Stomach (tissue), 19 donors: ENCODE measurements at places on chromosomes 2 and 18. TPM values are rescaled to one million over a fixed set of nuclear protein-coding genes. Genes with fewer than 3 reads are reported as not detected.

DNA sequence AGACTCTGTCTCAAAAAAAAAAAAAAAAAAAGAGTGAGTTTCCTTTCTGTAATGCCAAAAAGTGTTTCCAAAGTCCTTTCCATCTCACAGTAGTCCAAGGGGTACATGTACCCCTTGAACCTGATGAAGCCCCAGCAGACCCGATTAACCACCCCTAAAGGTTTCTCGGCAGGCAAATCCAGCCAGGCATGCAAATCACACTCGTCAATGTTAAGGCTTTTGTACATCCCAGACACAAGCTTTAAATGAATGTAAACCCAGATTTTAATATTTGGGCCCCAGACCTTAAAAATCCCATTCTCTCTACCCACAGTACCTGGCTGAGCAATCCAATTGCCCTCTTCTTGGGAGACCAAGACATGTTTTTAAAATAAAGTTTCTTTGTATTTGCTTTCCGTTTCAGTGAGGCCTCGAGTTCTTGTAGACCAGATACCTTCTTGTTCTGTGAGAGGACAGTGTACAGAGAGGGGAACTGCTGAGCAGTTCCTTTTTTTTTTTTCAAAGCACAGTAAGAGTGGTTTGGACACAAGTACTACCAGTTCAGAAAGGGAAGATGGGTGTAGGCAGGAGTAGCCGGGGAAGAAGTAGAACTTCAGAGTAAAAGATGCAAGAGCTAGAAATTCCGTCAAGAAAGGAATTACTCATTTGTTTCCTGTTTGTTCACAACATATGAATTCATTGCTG, at the start of gene NLRC4:
Gene NLRC4, minus strand, starts transcription at position 465 of the 684 bp plus-strand sequence. CDS start 8,111 bp downstream, outside the sequence.
- DNase-seq: no peak
- peak within 1 kb of the TSS; percentile 76 for H3K27ac ChIP-seq
- H3K27me3 ChIP-seq: no peaks in the 10 kb centered on the region
- H3K36me3 ChIP-seq: no peaks in the 10 kb centered on the region

GRCh38 chr2:83186105-83186760, 1272.8 kb downstream of the SUCLG1 start:
- H3K36me3 ChIP-seq: no peaks in the 10 kb centered on the region
- DNase-seq: no peak
- H3K4me1 ChIP-seq: no peaks in the 10 kb centered on the region
- H3K27ac ChIP-seq: no peak overlapping the region
- H3K4me3 ChIP-seq: no peak overlapping the region
- no peaks in the 10 kb centered on the region for H3K27me3 ChIP-seq

GRCh38 chr2:222238072-222238471, 60.7 kb downstream of the PAX3 start:
- no peaks in the 10 kb centered on the region for H3K4me1 ChIP-seq
- H3K27me3 ChIP-seq: peaks cover 47% of the 10 kb centered on the region

- H3K4me1 ChIP-seq: no peaks in the 10 kb centered on the region
- no peaks in the 10 kb centered on the region for H3K36me3 ChIP-seq
- no peak overlapping the region for H3K4me3 ChIP-seq
- H3K27me3 ChIP-seq: no peaks in the 10 kb centered on the region
- no peak overlapping the region for H3K27ac ChIP-seq
Measured at GRCh38 chr2:36383726-36384125, 28.1 kb downstream of the CRIM1 start.

- DNase-seq: no peak
- H3K4me1 ChIP-seq: no peaks in the 10 kb centered on the region
- H3K4me3 ChIP-seq: no peak overlapping the region
- H3K36me3 ChIP-seq: no peaks in the 10 kb centered on the region
- no peak overlapping the region for H3K27ac ChIP-seq
Measured at GRCh38 chr18:31513189-31513935, 15.4 kb downstream of the DSG2 start.

GRCh38 chr2:110152943-110153342, 37.3 kb upstream of the MALL start:
- no peak for DNase-seq
- H3K4me3 ChIP-seq: no peak overlapping the region
- H3K4me1 ChIP-seq: no peaks in the 10 kb centered on the region
- no peak overlapping the region for H3K27ac ChIP-seq

DNA sequence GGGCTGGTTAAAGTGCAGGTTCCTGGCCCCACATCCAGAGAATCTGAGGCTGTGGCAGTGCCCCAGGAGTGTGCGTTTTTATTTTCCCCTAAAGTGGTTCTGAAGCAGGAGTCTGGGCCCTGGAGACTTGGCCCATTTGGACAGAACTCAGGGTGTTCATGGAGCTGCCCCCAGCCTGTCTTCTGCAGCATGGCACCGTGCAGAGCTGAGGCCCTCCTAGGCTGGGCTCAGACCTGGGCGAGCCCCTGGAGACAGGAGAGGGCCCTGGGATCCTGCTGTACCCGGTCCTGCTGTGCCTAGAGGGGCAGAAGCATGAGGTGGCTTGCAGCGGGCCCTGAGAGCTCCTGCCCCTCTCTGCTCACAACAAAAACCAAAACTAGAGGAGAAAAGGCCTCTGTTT, 58.8 kb upstream of the B3GNT7 start:
- H3K4me3 ChIP-seq: no peak overlapping the region
- peaks cover 66% of the 10 kb centered on the region for H3K36me3 ChIP-seq
- H3K27me3 ChIP-seq: no peaks in the 10 kb centered on the region
- DNase-seq: no peak
- H3K27ac ChIP-seq: no peak overlapping the region

DNA sequence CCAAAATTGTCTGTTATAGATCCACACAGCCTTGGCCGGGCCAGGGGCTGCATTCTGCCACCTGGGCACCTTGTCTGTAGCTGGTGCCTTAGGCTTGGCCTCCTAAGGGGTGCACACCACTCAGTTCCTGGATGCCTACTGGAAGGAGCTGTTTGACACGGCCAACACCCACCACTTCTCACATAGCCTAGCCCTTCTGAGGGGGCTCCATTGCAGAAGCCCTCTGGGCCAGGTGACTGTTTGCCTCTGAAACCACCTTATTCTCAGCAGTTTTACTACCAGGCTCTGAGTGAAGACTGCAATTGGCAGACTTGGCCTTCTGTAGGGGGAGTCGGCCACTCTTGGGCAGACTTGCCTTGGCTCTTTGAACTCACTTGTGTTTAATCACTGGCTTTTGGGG, 39.5 kb downstream of the EPHA4 start:
- no peak overlapping the region for H3K4me3 ChIP-seq
- no peak overlapping the region for H3K27ac ChIP-seq
- no peak for DNase-seq

- no peaks in the 10 kb centered on the region for H3K4me1 ChIP-seq
- H3K36me3 ChIP-seq: no peaks in the 10 kb centered on the region
- no peaks in the 10 kb centered on the region for H3K27me3 ChIP-seq
- H3K4me3 ChIP-seq: no peak overlapping the region
Measured at GRCh38 chr18:8366656-8367055, 242.6 kb upstream of the RAB12 start.

ST8SIA5 gene
- total RNA-seq: not detected

FAM98A gene
- 27.8 TPM for total RNA-seq

LOXHD1 gene
- total RNA-seq: 0.45 TPM

SERPINB8 gene
- 12.5 TPM for total RNA-seq

DPP10 gene
- 10.5 TPM for total RNA-seq

RAMP1 gene
- 0.87 TPM for total RNA-seq

SLC19A3 gene
- 3.6 TPM for total RNA-seq

RELCH gene
- total RNA-seq: 66.5 TPM

UGT1A1 gene
- not detected for total RNA-seq
